Left renal pelvis (tissue), 4 donors: ENCODE measurements at places on chromosomes 16 and 17. TPM values are rescaled to one million over a fixed set of nuclear protein-coding genes. Genes with fewer than 3 reads are reported as not detected.

DNA sequence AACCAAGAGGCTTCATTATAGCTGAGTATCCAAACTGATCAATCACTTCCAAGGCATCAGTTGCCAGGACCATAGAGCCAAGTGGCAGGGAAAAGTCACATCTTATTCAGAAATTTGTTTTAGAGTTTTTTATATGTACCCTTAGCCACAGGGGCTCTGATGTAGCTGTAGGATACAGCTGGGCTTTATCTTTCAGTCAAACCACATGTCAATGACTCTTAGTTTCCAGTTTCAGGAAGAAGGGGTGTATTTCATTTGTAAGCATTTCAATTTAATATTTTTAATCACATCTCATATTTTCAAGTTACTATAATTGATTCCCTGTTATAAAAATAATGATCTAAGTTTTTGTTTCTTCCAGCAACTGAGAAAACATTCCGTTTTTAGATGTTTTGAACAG is 2.9 kb upstream of the FLCN start:
- no peak for DNase-seq

DNA sequence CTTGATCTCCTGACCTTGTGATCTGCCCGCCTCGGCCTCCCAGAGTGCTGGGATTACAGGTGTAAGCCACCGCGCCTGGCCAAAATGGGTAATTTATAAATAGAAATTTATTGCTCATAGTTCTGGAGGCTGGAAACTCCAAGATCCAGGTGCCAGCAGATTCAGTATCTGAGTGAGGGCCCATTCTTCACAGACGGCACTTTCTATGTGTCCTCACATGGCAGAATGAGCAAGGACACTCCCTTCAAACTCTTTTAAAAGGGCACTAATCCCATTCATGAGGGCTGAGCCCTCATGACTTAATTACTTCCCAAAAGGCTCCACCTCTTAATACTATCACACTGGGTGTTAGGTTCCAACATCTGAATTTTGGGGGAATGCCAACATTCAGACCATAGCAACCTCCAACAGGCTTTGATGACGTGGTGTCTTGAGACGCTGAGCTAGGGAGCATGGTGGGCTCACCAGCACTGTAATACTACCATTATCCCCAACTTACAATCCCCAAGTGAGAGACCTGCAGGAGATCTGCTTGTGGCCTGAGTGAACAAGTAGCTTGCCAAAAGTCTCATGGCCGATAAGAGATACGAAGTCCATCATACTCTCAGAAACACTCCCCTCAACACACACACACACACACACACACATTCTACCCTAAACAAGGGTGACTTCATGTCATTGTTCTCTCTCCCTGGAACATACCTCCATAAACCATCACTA is 8.5 kb downstream of the CMTM4 start:
- no peak for DNase-seq

DNA sequence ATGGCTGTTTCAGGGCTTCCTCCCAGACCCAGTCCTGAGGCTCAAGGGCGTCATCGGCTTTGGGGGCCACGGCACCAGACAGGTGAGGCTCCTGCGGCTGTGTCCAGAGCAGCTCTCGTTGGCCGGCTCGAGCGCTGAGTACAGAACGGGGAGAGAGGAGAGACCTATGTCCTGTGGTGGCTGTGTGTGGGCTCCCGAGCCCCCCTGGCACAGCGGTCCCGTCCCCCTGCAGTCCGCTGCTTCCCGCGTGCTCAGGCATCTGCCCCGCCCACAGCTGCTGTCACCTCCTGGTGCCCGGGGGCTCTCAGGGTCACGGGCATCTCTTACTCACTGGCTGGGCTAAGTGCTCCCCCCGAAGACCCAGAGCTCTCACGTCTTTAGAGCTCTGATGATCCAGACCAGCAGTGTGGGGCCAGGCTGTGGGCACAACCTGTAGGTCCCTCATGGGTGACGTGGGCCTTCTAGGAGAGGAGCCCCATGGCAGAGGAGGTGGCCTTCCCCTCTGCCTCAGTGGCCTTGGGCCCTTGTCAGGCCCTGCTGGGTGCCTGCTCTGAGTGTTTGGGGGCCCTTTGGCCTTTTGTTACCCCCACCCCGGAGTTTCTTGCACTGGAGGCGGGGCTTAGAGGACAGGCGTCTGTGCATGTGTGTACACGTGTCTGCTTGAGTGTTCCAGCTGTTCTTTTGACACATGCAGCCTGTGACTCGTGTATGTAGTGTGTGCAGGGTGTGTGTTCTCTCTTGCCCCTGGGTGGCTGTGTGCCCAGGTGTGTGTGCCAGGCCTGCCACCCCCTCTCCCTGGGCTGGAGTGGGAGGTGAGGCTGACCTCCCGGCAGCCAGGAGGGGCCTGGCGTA is 3.5 kb downstream of the WDR90 start:
- DNase-seq: no peak

DNA sequence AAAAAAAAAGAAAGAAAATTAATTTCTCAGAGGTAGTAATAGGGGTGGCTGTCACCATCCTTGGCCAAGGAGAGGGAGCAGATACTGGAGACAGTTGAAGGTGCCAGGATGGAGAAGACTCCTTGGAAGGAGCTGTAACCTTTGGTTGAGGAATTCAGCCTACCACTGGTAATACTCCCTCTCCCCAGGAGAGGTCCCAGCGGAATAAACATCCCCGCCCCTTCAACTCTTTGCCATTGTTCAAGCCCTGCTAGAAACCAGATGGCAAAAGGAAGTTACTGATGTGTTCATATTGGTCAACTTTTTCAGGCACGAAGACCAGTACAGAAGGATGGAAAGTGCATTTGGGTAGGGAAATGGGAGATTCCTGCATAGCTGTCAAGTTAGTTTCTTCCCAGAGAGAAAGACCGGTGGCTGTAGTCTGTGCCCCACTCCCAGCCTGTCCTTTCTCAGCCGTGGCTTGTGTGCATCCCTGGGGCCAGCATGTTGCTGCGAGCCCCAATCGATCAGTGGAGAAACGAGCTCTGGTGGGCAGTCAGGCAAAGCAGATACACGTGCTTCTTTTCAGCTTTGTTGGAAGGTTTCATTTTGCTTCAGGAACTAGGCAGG is 612.1 kb downstream of the MAF start:
- DNase-seq: no peak

CRYBA1 gene
- not detected for polyA plus RNA-seq

KCNH6 gene
- polyA plus RNA-seq: 0.83 TPM

CDT1 gene
- 9.8 TPM for polyA plus RNA-seq

DNA sequence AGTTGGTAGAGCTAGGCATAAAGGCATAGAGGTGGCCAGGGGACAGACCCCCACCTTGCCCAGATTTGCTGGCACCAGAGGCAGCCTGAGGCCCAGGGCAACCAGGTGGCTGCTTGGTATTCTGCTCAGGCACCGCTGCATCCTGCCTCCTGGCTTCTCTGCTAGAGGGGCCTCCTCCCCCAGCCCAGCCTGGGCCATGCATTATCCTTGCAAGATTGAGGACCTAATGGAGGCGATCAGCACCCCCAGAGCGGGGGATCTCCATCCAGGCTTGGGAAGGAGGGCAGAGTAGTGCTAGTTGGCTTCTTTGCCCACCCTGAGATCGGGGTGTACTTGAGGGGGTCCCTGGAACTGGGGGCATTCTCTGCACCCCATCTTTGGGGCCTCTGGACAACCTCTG is 23.8 kb downstream of the CDK5RAP3 start:
- no peak for DNase-seq

TEX19 gene
- polyA plus RNA-seq: not detected

- no peak for DNase-seq
Measured at GRCh38 chr16:4435337-4436067, 9.8 kb downstream of the DNAJA3 start.

EIF3C gene
- polyA plus RNA-seq: 630 TPM

DNA sequence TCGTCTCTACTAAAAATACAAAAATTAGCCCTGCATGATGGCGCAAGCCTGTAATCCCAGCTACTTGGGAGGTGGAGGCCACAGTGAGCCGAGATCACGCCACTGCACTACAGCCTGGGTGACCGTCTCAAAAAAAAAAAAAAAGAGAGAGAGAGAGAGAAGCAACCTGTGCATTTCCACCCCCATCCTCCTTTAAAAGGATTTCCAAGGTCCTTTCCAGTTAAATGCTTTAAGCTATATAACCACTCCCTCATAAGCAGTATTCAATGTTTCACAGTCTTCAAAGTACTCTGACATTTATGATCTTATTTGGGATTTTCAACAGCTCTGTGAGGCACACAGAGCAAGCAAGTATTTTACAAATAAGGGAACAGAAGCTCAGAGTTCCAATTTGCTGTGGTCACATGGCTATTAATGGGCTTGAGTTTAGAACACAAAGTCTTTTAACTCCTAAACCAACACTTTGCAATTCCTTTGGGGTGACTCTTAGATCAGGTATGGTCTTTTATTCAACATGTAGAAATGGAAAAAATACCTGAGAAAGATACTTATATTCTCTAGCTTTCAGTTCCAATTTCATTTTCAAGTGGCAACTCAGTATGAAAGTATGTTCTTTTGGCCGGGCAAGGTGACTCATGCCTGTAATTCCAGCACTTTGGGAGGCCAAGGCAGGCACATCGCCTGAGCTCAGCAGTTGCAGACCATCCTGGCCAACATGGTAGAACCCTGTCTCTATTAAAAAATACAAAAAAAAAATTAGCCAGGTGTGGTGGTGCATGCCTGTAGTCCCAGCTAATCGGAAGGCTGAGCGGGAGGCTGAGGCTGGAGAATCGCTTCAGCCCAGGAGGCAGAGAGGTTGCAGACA is 31.3 kb downstream of the SPOP start:
- DNase-seq: no peak

GRCh38 chr17:49516180-49516579 is 21.1 kb downstream of the NGFR start:
- DNase-seq: no peak

DNA sequence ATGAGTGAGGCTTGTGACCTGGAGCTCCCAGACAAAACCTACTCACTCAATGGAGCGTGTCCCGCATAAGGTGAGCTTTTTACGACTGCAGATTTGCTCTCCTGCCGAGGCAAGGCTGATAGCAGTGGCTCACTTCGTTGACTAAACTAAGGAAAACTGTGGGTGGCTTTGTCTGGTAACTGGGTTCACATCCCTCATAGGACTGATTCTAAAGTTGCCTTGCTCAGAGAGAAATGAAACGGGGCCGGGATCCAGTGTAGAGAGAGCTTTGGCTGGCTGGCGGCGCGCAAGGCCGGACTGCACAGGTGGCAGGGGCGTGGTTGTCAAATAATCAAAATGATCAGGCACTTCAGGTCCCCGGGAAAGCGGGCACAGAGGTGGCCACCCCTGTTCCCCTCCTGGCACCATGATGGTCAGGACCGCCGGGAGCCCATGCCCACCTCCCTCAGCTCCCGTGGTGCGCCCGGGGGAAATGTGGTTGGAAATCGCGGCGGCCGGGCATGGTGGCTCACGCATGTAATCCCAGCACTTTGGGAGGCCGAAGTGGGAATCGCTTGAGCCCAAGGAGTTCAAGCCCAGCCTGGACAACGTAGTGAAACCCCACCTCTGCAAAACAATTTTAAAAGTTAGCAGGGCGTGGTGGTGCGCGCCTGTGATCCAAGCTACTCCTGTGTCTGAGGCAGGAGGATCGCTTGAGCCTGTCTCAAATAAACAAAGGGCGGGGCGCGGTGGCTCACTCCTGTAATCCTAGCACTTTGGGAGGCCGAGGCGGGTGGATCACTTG is 26.6 kb upstream of the OR1F1 start:
- no peak for DNase-seq

DNA sequence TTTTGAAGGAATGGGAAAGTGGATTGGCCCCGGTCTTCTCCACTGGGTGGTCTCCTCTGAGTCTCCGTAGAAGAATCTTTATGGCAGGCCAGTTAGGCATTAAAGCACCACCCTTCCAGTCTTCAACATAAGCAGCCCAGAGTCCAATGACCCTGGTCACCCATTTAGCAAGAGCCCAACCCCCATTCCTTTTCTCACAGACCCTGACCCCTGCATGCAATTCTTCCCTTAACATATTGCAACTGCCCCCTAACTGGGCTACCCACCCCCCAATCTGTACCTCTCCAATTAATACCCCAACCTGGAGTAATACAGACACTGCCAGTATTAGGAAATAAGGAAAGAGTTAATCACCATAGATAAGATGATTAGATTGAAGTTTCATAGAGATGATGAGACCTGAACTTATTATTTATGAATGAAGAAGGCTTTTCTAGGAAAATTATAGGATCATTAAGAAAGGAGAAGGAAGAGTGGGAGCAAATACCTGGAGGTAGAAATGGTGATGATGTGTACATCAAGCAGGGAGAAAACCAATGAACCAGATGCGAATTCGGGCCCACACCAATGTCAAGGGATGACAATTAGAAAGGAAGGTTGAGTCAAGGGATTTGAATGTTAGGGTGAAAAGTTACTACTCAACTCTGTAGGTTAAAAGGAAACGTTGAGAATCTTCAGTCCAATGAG is 2.4 kb downstream of the CCL2 start:
- no peak for DNase-seq

SLC16A6 gene
- 0.33 TPM for polyA plus RNA-seq

GRCh38 chr17:66803474-66803951 is 31.4 kb upstream of the CACNG5 start:
- DNase-seq: no peak

- DNase-seq: no peak
Measured at GRCh38 chr16:6704306-6704930, 628.2 kb upstream of the RBFOX1 start.

DNA sequence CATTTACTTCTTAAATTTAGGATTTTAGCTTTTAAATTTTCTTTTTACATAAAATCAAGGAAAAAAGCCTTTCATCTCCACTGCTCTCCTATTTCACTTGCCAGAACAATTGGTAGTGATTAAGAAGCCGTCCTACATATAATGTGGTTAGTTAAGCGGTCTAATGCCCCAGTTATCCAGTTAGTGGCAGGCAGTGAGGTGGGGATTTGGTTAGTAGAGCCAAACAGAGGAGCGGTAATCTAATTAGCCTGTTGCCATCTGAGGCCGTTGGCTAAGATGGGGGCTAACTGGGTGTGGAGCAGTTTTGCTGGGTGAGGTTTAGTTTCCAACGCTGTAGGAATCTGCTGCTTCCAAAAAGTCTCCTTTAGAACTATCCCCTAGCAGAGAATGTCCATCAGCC is 22.4 kb downstream of the SNX11 start:
- DNase-seq: no peak

CENPV gene
- polyA plus RNA-seq: 80.1 TPM

- no peak for DNase-seq
Measured at GRCh38 chr16:80123189-80123588, 417.6 kb upstream of the DYNLRB2 start.

GRCh38 chr16:86625821-86626220 is 47.5 kb downstream of the FOXL1 start:
- DNase-seq: no peak

DNA sequence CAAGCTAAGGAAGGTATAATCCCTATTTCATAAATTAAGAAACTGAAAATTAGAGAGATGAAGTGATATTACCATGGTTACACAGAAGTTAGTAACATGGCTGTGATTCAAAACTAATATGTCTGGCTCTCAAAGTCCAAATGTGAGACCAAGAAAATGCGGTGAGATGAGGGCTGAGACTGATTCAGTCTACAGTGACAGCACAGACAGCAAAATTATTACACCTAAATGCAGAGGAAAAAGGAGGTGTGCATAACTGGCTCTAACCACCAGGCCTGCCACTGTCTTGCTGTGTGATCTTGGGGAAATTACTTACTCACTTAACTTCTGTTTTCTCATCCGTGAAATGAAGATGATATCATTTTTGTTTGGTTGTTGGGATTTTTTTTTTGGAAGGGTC is 270.0 kb upstream of the SOX9 start:
- DNase-seq: no peak
